ENCODE measurements at places on chromosomes 16 and 17.
A peak's percentile ranks its signal among the peaks of the same experiment; 100 is the strongest.

GRCh38 chr16:57477531-57478202 is 8.6 kb downstream of the DOK4 start:
- DNase-seq: no peak

DNA sequence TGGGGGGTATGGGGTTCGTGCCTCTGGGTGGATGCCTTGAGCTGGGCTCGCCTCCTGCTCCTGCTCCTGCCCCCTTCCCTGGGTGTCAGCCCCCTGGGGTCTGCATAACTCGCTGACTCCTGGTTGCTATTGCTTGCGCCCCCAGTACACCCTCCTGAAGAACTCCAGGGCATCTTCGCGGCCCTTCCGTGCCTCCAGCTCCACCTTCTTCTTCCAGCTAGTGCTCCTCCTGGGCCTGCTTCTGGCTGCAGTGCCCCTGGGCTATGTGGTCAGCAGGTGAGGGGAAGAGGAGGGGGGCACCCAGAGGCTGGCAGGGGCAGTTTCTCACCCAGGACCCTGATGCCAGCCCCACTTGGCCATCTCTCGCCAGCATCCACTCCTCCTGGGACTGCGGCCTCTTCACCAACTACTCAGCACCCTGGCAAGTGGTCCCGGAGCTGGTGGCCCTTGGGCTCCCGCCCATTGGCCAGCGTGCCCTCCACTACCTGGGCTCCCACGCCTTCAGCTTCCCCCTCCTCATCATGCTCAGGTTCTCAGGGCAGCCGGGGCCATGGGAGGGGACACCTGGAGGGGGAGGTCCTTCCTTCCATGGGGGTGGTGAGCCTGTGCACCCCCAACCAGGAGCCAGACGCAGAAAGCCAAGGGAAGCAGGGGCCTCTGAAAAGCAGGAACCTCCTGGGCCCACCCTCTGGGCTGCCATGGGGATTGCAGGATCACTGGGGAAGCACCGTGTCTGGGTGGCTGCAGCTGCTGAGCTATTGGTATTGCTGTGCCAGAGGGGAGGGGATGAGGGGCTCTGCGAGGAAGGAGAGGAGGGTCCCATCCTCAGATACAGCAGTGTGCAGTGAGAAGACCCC is 7.8 kb upstream of the C17orf99 start:
- DNase-seq: no peak

GRCh38 chr17:73758245-73758644 is 114.0 kb upstream of the SDK2 start:
- no peak for DNase-seq

- no peak for DNase-seq
These were observed 61.1 kb downstream of the SOCS1 start for GRCh38 chr16:11194913-11195312.

DNA sequence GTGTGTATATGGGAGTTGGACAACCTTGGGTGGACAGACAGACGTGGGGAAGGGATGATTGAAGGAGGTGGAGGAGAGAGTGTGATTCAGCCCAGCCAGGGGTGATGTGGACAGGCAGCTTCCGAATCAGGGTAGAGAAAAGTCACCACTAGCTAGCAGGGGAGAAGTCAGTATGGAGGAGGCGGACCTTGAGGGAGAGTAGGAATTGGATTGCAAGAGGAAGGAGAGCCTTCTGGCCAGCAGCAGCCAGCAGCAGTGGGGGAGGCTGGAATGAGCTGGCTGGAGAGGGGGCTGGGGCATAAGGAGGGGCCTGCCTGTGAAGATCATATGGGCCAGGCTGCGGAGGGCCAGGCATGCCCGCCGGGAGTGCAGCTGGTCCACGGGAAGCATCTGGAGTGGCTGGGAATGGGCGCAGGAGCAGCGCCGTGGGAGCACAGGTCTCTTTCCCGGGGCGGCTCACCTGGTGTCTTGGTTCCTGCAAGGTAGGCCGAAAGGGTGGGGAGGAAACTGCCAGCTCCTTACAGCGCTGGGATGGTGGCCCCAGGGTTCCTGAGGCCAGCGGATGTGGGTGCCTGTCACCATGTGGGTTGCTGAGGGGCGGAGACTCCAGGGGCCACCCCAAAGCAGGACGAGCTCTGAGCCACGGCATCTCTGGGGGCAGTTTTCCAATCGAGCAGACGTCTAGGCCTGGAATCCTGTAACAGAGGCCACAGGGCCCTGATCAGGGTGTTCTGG is 235.3 kb downstream of the SEC14L1 start:
- peak; percentile 52 for DNase-seq

GRCh38 chr17:67198131-67198530 is 46.9 kb downstream of the HELZ start:
- no peak for DNase-seq

DNA sequence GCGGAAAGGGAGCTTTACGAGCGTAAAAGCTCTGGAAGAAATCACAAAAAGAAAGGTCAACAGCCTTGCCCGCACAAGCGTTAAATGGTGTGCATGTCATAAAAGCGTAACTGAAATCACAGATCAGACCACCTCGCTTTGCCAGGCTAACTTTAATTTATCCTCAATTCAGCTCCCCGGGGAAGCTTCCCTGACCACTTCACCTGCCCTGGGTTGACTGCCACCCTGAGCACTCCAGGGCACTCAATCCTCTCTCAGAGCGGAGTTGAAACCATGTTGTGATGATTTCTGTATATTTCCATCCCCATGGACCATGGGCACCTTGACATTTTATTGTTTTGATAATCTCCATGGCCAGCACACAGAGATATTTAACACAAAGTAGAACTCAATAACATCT is 16.1 kb upstream of the NAGS start:
- DNase-seq: no peak

DNA sequence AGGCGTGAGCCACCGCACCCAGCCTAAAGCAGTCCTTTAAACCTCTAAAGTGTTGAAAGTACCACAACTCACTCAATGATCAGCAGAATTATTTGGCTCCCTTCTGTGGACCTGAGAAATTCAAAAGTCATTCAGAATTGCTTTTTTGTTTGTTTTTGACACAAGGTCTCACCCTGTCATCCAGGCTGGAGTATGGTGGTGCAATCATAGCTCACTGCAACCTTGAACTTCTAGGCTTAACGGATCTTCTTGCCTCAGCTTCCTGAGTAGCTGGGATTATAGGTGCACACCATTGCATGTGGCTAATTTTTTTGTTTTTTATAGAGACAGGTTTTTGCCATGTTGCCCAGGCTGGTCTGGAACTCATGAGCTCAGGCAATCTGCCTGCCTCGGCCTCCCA is 44.3 kb downstream of the TRAF4 start:
- no peak for DNase-seq

DNA sequence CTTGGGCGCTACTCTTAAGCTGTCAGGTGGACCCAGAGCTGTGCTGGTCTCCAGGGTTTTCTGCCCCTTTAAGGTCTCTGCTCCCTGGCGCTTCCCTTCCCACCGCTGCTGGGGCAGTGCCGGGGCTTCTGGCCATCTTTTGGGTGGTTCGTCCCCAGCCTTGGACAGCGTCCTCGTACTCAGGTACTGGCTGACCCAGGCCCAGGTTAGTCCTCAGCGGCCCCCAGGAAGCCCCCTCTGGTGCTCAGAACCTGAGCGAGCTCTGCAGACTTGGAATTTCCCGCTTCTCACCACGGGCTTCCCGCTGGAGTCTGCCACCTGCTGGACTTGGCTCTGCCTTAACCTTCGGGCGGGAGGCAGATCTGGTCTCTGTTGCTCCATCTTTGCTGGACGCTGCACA is 94.1 kb upstream of the ZNF750 start:
- DNase-seq: no peak

- DNase-seq: no peak
These were observed 2276.2 kb downstream of the TP53TG3F start for GRCh38 chr16:35735403-35736251.

- peak; percentile 37 for DNase-seq
These were observed 72.8 kb downstream of the MMD start for GRCh38 chr17:55348749-55349354.

DNA sequence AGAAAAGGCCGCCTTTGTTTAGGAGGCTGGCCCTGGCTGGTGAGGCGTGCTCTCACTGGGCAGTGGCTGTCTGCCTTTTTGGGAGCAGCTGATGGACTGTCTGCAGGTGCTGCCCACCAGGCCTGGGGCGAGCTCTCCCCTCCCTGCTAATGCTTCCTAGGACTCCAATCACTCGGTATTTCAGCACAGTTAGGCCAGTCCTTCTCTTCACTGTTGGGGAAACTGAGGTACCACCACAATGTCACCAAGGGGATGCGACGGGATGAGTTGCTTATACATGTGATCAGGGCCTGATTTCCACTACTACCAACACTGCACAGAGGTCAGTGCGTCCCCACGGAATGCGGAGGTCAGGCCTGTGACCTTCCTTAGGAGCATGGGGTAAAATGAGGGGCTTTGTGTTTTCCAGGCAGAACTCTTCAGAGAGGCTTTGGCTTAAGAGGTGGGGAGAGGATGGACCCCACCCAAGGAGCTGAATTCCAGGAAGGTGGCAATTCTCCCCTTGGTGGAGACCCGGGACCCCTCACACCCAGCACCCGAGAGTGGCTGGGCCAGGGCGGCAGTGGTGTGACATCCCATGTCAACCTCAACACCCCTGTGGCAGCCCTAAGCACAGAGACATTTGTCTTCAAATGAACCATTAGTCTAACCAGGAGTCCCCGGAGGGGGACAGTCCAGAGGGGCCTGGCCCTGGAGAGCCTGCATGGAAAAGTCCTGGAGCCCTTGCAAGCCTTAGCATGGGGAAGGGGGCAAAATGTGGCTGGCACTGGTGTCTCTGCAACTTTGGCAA is 86.4 kb downstream of the N4BP1 start:
- DNase-seq: no peak

DNA sequence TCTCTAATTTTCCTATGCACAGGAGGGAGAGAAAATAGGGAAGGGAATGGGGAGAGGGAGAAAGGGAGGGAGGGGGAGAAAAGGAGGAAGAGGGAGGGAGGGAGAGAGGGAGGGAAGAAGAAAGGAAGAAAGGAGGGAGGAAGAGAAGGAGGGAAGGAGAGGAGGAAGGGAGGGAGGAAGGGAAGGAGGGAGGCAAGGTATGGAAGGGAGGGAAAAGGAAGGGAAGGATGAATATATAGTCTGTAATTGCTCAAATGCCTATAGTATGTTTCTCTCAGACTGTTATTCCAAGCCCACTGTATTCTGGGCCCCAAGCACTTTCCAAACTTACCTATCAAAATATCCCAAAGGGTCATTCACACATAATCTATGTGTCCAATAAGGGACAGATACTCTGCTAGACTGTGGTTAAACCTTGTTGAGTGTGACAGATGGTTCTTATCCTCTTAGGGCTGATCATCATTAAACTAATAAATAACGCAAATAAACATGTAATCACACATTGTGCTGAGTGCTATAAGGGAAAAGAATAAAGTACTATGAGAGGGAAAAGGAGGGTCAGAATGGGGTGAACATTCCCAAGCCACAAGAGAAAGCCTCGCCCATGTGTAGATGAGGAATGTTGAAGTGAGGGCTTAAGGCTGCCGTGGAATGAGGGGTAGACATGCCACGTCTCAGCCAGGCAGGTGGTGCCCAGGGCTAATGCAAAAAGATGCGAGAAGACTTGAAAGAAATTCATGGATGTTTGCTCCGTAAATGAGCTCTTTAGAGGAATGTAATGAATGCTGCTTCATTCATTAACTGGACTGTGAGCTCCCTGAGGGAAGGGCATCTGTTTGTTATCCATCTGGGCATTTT is 30.6 kb downstream of the ASIC2 start:
- no peak for DNase-seq

- DNase-seq: no peak
These were observed 1.2 kb upstream of the MSLN start for GRCh38 chr16:759110-759910.

- DNase-seq: no peak
These were observed 58.2 kb downstream of the IGF2BP1 start for GRCh38 chr17:49055181-49055927.

DNA sequence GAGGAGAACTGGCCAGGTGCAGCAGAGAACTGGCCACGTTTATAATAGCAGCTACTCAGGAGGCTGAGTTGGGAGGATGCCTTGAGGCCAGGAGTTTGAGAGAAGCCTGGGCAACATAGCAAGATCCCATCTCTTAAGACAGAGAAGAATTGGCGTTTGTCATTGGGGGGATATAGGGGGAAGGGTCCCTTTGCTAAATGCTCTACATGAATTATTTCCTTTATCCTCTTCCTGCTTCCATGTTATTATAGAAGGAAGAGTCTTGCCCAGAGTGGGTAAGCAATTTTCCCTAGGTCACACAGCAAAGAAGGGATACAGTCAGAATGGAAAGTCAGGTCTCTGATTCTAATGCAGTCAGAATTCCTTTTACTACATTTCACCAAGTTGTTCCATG is 68.0 kb downstream of the MYH11 start:
- DNase-seq: no peak
